ENCODE measurements at places on chromosomes 5 and 9. TPM values are rescaled to one million over a fixed set of nuclear protein-coding genes. Genes with fewer than 3 reads are reported as not detected.

ADAMTS2 gene
- 0.19 TPM for total RNA-seq

PNPLA7 gene
- 1.8 TPM for total RNA-seq

EMB gene
- total RNA-seq = 19.6 TPM

ZFYVE16 gene
- total RNA-seq = 11.3 TPM

MAT2B gene
- total RNA-seq = 40.2 TPM

LCN2 gene
- 4.4 TPM for total RNA-seq

FOXD1 gene
- total RNA-seq = 16.1 TPM

OR1Q1 gene
- total RNA-seq = not detected

AJM1 gene
- 3.0 TPM for total RNA-seq

EPB41L4B gene
- 0.45 TPM for total RNA-seq

SMARCA2 gene
- 79.9 TPM for total RNA-seq

All from A375 (cell line).